ENCODE measurements at places on chromosomes 12 and 14.
A peak's percentile ranks its signal among the peaks of the same experiment; 100 is the strongest.

GRCh38 chr12:43942379-43942778 is 106.5 kb downstream of the TMEM117 start:
- DNase-seq, result no peak

GRCh38 chr14:105313381-105314286 is 914 bp upstream of the PACS2 start:
- peak; percentile 59 for DNase-seq

DNA sequence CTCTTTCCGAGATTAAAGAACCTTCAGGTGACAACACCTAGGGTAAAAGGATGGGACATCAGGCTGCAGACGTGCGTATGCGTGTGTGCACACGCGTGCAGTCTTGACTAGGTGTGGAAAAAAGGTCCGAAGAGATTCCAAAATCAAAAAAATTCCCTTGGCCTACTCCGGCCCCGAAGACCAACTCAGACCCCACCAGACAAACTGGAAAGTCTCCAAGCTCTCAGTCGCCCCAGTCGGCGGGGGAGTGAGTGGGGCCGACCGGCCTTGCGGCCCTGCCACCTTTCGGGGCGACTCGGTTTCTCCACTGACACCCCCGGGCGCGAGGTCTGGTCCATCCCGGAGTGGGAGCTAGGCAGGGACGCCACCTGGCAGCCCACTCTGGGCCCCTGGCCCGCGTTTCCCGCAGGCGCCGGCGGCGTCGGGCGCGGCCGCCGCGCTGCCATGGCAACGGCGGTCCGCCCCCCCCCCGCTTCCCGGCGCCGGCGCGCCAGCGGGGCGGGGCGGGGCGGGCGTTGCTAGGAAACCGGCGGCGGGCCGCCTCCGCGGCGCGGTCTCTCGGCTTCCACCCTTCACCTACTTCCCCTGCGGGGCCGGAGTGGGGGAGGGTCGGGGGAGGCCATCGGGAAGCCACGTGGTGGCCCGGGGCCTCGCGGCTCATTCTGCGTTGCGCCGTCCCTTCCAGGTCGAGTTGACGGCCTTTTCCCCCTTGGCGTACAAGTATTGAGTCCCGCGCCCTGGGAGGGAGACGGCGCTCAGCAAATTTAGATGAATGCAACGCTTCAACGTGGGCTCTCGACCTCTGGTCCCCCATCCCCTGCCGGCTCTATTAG is 253.1 kb downstream of the EFCAB11 start:
- peak; percentile 87 for DNase-seq

GRCh38 chr12:100138048-100138802 is 4.4 kb downstream of the BLTP3B start:
- DNase-seq, result no peak

GRCh38 chr12:92342574-92342973 is 196.9 kb upstream of the BTG1 start:
- no peak for DNase-seq

DNA sequence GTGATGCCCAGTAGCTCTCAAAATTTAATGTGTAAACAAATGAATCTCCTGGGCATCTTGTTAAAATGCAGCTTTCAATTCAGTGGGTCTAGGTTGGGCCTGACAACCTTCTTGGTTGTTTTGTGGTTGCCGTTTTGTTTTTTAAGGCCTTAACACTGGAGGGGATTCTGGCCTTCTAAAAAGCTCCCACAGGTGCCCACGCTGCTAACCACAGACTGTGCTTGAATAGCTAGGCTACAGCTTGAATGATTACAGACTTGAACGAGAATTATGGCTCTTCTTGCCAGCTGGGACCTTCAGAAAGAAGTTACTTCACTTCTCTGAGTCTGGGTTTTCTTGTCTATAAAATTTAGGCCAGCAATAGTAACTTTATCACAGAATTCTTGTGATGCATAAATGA is 1.3 kb upstream of the FLVCR2 start:
- DNase-seq, result no peak

DNA sequence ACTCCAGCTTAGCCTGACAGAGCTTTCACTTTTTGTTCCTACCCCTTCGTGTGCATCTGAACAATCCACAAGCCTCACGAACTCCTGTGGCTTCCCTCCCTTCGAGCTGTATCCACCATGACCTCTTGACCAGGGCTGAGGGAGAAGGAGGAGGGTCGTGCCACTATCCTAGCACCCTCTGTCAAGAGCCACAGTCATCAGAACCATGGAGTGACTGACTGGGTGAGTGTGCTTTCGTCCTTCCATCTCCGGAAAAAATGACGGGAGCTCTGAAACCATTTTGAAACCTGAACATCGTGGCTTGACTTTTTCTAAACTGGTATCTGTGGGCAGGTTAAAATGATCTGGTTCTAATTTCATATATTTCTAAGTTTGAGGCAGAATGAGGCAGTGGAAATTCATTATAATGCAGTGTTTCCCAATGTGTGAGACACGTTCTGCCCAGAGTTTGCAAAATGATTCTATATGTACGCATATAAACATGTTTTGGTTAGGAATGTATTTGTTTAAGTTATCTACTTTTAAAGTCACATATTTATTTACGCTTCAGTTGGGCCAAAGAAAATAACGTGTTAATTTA is 27.0 kb downstream of the IL26 start:
- DNase-seq, result no peak

- no peak for DNase-seq
Measured at GRCh38 chr12:116959845-116960514, 49.2 kb downstream of the FBXW8 start.

DNA sequence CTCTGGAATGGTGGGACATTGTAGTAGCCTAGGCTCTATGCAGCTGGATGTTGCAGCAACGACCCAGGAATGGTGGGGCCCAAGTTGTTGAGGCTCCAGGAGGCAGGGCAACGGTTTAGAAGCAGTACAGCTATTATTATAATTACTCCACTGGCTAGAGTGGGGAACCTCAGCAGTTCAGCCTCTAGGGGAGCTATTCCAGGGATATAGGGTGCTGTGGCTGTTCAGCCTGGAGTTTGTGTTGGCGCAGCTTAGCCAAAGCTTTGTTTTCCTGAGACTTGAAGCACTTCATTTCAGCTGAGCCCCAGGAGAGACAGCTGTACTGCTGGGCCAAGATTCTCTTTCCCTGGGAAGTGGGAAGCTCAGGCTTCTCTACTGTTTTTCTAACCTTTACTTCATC is 1023.0 kb upstream of the ATXN7L3B start:
- DNase-seq, result no peak

- DNase-seq, result no peak
Measured at GRCh38 chr12:53227341-53227740, 4.7 kb downstream of the RARG start.

DNA sequence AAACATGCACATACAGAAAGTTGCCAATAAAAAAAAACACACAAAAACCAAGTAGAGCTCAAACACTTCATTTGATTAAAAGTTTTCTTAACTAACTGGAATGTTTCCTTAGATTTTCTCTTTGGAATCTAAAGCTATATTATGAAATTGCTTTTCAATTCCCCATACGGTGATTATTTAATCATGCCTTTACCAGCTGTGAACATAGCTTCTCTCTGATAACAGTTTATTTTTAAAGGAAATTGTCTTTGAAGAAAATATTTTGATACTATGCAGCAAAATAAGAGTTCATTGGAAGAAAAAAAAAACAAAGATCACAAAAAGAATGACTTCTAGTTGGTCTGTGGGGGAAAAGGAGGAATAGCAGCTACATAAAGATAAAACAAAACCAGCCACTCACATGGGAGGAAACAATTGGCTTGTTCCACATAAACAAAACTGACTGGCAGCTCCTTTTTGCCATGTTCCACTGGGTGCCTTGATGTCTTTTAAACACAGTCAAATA is 71.4 kb downstream of the BMP4 start:
- DNase-seq, result no peak

DNA sequence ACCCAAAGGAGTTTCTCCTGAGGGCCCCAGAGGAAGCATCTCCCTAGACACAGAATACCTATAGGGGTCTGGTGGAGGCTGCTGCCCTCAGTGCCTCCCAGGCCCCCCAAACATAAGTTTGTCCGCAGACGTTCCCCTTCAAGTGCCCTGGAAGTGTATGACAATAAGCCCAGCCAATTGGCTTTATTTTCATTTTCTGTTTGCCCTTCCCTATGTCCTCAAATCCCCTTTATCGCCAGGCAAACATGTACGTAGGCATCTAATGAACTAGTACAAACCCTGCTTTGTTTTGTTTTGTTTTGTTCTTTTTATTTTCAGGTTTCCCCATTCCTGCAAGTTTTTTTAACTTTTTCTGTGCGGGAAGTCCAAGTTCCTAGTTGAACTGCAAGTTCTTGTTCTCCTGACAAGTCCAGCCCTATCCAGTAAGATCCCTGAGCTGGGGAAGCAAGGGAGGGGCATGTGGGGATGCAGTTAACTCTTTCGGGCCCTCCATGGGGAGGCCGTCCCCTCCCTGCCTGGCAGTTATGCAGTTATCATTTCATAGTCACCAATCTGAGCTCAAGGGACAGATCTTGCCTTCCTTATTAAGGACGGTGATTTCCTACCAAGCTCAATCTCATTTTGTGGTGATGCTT is 141.9 kb downstream of the KCNA5 start:
- DNase-seq, result no peak

- no peak for DNase-seq
Measured at GRCh38 chr12:47886510-47887240, 18.1 kb downstream of the VDR start.

DNA sequence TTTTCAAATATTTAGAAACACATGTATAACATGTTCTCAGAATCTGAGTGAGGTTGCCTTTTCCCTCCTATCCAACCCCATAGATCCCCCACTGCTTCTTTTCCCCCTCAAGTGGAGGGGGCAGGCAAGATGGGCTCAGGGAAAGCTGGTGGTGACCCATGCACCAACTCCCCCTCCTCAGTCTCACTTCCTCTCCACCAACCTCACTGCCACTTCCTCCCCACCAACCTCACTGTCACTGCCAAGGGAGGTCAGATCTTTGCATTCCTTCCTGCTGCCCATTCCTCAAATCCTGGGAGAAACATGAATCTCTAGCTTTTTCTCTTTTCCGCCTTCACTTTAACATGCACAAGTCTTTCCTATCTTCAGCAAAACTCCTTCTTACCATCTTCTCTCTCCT is 48.7 kb downstream of the SPTB start:
- DNase-seq, result no peak

DNA sequence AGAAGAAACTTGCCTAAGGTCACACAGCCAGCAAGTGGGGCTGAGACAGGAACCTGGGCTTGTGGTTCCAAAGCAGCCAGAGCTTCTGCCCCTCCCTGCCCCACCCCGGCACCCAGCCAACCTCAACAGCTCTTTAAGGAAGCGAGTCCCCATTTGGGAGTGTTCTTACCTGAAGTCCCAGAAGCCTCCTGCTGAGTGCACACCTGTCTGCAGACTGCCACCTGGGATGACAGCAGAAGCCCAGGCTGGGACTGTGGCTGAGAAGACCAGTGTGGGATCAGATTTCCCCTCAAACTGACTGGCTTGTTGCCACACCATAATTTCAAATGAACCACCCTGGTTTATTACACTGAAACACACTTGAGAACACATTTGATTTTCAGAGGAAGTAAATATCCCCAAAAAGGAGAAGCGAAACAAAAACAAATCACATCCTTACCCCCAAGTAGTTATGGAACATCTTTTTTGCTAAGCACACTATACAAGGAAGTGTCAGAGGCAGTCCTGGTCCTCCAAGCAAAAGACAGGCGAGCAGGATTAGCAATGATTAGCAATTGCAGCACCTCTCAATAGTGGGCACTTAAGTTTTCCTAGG is 6.3 kb upstream of the RIN3 start:
- no peak for DNase-seq

GRCh38 chr12:28026701-28027100 is 54.2 kb upstream of the PTHLH start:
- no peak for DNase-seq

GRCh38 chr14:93263416-93263815 is 56.4 kb downstream of the UBR7 start:
- DNase-seq, result no peak

All from left lobe of liver (tissue), 2 donors.